CD8-positive, alpha-beta T cell (primary cell): ENCODE measurements at places on chromosomes 11 and 22.

GRCh38 chr11:65557280-65558001 is 718 bp downstream of the LTBP3 start:
- DNase-seq = no peak

GRCh38 chr22:49307481-49307830 is 520.2 kb downstream of the BRD1 start:
- no peak for DNase-seq

- DNase-seq = no peak
Observed at GRCh38 chr11:119347242-119347641, 737 bp upstream of the MFRP start.

GRCh38 chr11:110026858-110027626 is 66.2 kb upstream of the ZC3H12C start:
- DNase-seq = no peak

DNA sequence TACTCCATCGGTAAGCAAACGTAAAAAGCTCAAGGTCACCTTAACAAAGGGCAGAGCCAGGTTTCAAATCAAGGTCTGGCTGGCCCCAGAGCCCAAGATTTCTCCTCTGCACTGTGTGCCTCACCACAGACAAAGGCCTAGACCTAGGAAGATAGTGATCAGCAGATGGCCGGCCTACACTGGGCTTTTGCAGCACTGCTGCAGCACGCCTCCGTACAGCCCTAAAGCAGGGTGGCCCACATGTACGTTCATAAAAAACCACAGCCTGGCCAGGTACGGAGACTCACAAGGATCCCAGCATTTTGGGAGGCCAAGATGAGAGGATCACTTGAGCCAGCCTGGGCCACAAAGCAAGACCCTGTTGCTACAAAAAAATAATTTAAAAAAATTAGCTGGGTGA is 106.3 kb upstream of the PITPNB start:
- DNase-seq = no peak

DNA sequence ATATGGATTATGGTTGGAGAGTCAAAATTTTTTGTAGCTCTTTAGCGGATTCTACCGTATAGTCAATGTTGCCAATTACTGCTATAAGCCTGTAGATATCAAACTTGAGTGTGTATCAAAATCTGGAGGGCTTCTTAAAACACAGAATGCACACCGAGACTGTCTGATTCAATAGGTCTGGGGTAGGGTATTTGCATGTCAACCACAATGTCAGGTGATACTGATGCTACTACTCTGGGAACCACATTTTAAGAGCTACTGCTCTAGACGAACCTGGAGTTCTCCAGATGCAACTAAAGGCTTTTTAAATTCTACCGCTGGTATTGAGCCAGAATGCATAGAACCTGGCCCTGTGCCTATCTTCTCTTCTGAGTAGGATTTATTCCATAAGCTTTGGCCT is 15.8 kb upstream of the MS4A4A start:
- no peak for DNase-seq
